ENCODE measurements at places on chromosomes 4 and X.

GRCh38 chr4:72525938-72526337, 43.1 kb downstream of the ADAMTS3 start:
- DNase-seq: no peak

DNA sequence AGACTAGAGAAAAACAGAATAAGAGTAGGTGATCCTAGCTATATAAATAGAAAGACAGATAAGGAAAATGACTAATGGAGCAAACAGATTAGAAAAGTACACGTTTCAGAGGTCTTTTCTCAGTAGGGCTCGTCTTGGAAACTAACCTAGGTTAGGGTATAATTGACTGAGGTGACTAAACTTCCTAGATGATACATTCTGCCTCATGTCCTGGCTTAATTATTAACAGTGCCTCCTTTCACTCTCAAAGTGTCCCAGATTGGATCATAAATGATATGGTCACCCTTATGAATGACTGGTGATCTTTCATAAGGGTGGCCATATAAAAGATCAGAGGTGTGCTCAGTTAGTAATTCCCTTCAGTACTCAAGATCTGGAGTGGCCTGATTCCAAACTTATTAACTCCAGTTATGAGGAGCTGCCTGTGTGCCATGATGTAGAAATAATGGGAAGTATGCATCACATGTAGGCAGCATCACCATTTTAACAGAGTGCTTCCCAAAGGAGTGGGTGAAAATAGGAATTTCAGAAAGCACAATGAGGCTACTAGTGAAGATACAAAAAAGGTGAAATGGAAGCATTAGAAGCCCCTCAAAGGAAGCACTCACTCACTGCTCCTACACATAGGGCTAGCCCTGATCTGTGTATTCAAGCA, 14.7 kb upstream of the GRIA3 start:
- no peak for DNase-seq

DNA sequence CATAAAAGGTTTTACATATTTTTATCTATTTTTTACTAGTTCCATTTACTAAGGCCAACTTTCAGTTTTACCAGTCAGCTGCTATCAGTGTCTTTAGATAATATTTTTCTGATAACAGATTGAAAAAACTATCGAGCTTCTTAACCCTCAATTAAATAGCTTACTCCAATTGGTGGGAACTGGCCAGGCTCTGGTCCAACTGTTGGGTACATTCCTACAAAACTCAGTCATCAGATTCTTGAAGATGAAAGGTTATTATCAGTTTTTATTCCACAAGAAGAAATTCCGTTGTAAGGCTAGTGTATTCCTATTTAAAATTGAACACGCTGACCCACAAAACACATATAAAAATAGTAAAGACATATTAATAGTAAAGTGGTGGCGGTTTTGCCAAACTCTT, 346.2 kb downstream of the MAPK10 start:
- DNase-seq: no peak

DNA sequence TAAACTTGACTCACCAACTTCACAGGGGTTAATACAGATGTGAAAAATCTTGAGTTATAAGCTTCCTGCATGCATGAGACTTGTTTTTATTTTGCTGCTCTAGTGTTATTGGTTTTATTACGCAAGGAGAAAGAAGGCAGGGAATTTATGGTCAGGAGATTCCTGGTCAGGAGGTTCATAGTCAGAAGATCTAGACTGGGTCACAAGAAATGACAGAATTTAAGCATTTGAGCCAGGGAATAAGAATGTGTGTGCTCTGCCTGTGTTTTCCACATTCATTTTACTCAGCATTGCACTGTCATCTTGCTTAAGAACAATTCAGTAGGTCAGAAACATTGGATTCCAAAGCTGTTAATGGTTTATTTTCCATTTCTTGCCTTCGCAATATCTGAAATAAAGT, 2522.1 kb downstream of the ARAP2 start:
- DNase-seq: no peak

DNA sequence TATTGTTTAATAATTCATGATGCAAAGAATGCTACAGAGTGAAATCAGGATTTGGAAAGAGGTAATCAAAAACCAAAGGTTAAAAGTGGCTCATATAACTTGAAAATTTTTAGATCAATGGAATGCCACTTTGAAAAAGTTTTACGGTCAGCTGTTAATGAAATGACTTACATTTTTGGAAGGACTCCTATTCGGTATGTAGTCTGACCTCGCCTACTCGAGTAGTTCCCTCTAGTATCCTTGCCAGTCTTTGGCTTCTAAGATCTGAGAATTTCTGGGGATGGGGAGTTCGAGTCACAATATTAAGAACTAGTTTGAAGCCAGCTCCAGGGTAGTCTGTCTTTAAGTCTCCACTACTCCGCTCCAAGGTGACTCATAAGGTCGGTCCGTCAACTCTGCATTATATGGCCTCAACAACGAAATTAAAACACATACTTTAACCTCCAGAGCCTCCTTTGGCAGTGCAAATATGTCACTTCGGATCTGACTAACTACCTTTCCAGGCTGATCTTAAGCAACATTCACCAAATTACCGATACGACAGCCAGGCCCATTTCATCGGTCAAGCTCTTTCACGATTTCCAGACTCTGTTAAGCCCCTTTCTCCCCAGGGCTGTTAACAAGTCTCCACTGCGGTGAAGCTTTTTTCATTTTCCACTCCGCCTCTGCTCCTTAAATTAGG, 733 bp upstream of the NAA15 start:
- peak; percentile 66 for DNase-seq

GRCh38 chr4:164488114-164488513, 265.8 kb upstream of the SMIM31 start:
- no peak for DNase-seq

DNA sequence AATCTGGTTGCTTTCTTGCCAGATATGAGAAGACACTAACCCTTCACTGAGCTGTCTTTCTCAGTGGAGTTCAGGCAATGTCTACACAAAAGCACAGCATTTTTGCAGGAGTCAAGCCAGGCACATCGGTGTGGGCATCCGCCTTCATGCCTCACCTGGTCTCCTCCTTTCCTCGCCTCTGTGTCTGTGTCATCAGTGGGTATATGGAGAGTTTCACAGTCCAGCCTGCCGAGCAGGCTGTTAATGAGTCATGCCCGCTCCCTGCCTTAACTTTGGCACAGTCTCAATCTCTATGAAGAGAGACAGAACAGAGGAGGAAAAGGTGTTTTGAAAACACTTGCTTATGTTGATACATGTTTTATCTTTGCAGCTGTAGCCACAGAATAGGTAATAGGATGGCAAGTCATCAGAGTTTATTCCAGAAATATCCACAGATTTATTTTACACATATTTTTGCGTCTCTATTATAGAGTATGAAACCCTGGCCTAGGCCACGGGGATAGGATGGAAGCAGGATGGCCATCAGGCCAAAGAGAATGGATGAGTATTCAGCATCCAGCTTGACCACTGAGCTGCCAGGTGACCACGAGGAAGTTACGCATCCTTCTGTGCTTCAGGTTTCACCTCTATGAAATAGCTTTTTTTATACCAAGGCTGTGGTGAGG, 32.8 kb upstream of the MAML3 start:
- DNase-seq: no peak

Measured in NCI-H524 (cell line).